ENCODE measurements at places on chromosomes 1 and 21.

DNA sequence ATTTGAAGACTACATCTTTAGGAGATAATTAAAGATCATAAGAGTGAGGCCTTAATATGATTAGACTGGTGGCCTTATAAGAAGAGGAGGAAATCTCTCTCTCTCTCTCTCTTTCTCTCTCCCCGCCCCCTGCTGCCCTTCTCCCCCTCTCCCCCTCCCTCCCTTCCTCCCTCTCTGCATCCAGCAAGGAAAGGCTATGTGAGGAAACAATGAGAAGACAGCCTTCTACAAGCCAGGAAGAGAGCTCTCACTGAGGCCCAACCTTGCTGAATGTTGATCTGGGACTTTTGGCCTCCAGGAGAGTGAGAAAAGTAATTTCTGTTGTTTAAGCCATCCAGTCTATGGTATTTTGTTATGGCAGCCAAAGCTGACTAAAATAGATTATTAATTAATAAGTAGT, 21.6 kb downstream of the FOXD3 start:
- DNase-seq, result no peak

GRCh38 chr1:156862584-156862983, 1.9 kb downstream of the NTRK1 start:
- DNase-seq, result no peak

- DNase-seq, result no peak
These were observed 86.7 kb upstream of the LYPLAL1 start for GRCh38 chr1:219086956-219087469.

- no peak for DNase-seq
These were observed 13.8 kb upstream of the SLC6A9 start for GRCh38 chr1:44045064-44045463.

GRCh38 chr1:212607206-212607912, 1.2 kb upstream of the ATF3 start:
- DNase-seq, result no peak

DNA sequence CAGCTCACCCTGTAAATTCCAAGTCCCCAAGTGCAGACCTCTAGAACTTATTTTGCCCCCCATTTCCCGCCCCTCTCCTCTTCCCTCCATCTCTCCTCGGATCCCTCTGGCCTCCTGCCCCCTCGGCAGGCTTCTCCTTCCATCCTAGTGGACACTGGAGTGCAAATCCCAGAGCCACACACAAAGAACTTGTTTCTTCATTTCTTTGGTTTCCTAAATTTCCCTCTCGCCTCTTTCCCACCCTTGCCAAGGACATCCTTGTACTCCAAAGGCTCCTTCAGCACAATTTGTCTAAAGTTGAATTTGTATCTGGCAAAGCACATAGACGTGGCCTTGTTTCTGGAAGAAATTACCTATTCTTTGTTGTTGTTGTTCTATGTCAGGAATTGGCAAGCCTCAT, 17.5 kb downstream of the UMODL1 start:
- no peak for DNase-seq

GRCh38 chr1:18144062-18144461, 36.5 kb downstream of the IGSF21 start:
- DNase-seq, result no peak

GRCh38 chr1:61839679-61840078, 97.4 kb downstream of the PATJ start:
- no peak for DNase-seq

DNA sequence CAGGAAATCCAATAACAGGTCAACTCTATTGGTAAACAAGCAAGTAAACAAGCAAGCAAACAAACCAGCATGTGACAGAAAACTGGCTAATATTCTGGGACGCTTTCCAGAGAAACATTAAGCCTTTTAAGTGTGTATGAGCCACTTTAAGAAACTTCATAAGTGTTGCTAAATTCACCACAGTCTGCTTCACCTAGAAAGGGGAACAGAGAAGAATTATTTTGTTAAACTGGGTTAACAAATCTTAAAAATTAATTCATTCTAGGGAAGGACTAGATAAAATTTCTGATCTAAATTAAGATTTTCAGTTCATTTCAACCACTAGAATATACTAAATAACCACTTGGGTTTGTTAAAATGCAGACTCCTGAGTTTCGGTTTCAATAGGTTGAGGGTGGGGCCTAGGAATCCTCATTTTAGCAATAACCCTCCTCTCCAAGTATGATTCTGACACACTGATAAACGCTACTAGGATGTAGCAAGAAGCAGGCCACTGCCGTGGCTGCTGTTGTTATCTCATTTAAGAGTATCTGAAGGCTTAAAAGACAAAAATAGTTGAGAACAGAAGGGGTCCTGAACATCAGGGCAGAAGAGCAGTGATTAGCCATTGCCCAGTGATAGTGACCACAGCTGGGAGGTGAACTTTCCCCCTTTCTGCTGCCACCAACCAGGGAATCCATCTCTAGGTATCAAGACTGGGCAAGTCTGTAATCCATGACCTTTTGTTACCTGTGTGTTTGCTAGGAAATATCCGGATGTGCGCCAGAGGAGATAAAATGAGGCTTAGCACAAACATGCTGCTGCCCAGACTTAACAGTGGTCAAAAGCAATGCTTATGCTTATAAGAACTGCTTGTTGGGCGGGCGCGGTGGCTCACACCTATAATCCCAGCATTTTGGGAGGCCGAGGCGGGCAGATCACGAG, 11.2 kb downstream of the CREG1 start:
- no peak for DNase-seq

Data from stimulated activated CD4-positive, alpha-beta T cell treated with anti-CD3 and anti-CD28 coated beads, Interleukin-2, amount 100 ng/mL, for 4 hours (primary cell).